ENCODE measurements at places on chromosomes 2 and 18.
A peak's percentile ranks its signal among the peaks of the same experiment; 100 is the strongest.

GRCh38 chr2:170969872-170970496 lies 40.9 kb downstream of the GORASP2 start:
- no peak for DNase-seq

DNA sequence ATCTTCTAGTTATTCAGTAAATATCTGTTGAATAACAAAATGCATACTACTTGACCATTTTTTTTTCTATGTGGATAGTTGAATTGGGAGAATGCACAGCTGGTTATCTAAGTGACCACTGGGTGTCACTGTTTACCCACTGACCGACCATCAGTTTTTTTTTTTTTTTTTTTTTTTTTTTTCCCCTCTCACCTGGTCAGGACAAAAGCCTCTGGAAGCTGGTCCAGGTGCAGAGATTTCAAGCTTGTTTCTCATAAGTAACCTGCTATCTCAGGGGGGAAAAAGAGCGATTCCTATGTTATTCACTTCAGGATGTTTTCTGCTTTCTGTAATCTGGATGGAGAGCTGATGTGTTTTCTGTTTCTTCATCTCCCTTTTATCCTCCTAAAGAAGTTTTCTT lies 256.0 kb downstream of the DCDC2C start:
- DNase-seq, result peak; percentile 55

DNA sequence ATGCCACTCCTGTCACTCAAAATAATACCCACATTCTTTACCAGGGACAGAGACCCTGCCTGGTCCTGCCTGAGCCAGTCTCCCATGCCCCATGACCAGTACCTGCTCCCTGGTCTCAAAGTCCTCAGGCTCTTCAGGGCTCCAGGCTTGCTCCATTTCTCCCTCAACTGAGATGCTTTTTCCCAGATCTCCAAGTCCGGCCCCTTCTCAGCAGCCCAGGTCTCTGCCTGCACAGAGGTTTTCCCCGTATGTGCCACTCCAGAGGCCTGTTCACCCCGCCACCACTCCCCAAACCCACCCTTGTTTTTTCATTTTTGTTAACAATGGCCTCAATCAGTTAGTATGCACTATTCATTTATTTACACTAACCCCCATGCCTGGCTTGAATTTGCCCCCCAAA lies 499.5 kb upstream of the MYT1L start:
- DNase-seq, result no peak

DNA sequence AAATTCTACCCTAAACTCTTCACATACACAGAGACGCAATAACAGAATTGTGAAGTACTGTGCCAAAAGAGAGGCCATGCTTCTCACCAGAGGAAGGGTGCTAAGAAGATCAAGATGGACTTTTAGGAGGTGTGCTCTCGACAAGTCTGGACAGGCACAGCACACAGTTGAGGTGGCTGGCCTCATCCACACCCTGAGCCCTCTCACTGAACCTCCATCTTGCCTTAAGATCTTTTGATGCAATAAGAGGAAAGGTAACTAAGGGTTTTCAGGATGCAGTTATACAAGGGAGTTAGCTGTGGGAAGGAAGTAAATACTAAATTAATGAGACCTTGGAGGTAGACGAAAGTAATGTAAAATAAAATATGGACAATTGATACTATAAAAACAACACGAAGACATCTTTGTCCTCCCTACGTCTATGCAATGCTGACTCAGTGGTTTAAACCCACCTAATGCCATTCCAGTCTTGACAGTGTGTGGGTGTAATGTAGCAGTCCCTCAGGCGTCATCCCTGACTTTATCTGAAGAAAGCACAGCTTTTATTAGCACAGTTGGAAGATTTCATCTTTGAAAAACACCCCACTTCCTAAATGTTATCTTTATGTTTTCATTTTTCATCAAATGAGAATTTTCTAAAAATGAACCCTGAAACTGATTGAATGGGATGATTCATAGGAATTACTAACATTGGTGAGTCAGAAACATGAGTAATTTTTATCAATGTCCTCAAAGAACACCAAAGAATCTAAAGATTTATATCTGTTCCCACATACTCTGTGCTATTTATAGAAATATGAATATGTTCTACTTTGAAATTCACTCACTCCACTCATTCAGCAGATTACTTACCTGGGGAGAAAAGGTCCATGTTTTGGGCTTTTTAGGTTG lies 34.0 kb upstream of the MALL start:
- DNase-seq, result no peak

DNA sequence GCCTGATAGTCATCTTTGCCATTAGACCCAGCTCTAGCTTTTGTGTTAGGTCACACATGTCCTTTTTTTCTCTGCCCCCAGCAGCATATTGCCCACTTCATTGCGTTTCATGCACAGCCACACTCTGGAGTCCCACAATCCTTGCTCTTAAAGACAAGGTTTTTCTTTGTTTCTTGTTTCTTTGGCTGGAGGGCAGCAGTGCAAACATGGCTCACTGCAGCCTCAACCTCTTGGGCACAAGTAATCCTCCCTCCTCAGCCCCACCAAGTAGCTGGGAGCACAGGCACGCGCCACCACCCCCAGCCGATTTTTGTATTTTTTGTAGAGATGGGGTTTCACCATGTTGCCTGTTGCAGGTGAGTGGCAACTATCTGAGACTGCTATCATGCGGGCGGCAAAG lies 16.9 kb upstream of the PAPOLG start:
- no peak for DNase-seq

DNA sequence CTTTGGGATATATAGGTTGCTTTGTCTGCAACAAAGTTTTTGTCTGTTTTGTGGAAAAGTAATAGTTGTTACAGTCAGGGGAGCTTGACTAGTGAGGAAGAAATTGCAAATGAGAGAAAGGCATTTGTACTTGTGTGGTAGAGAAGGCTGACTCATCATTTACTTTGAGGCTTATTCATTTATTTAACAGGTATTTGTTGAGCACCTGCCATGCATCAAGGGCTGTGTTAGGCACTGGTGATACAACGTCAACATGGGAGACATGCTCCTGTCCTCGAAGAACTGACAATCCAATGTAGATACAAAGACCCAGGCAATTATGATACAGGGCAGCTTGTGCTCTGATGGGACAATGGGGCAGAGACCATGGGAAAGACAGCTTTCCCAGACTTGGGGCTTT lies 79.5 kb downstream of the UPP2 start:
- DNase-seq, result no peak

DNA sequence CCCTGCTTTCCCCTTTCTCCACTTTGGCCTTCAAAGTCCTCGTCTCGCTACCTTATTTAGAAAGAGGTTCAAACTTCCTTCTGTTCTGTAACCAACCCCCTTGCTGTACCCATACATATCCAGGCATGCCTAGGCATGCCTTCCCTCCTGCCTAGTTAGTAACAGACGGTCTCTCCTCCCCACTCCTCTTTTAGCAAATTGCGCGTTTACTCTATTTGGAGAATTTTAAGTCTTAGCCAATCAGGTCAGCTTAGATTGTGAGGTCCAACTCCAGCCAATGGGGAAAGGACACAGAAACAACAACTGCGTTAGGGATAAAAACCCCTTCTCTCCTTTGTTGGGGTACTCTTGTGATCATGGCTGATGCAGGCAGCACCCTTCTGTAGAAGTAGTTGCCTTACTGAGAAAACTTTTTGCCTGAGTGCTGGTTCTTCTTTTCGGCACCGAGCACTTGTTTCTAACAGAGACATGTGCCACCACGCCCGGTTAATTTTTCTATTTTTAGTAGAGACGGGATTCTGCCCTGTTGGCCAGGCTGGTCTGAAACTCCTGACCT lies 85.9 kb upstream of the FOXI3 start:
- DNase-seq, result no peak

DNA sequence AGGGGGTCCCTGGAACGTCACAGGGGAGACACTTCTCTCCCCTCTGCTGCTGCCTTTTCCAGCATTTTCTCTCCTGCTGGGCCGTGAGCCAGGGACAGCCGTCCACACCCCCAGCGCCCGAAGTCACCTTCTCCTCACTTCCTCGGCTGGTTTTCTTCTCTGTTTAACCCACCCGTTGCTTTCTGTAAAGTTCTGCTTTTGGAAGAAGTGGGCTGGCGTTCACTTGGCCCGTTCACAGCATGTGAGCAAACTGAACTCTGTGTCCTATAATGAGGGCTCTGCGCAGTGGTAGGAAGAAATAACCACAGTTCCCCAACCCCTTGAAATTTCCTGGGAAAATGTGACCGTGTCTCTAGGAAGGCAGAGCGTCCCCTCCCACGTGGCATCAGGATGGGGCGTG lies 187.0 kb upstream of the HDAC4 start:
- DNase-seq, result no peak

- DNase-seq, result no peak
These were observed 494 bp upstream of the RBM45 start for GRCh38 chr2:178111743-178112142.

Data from NCI-H187 (cell line).